ENCODE measurements at places on chromosomes 12 and 14.

DNA sequence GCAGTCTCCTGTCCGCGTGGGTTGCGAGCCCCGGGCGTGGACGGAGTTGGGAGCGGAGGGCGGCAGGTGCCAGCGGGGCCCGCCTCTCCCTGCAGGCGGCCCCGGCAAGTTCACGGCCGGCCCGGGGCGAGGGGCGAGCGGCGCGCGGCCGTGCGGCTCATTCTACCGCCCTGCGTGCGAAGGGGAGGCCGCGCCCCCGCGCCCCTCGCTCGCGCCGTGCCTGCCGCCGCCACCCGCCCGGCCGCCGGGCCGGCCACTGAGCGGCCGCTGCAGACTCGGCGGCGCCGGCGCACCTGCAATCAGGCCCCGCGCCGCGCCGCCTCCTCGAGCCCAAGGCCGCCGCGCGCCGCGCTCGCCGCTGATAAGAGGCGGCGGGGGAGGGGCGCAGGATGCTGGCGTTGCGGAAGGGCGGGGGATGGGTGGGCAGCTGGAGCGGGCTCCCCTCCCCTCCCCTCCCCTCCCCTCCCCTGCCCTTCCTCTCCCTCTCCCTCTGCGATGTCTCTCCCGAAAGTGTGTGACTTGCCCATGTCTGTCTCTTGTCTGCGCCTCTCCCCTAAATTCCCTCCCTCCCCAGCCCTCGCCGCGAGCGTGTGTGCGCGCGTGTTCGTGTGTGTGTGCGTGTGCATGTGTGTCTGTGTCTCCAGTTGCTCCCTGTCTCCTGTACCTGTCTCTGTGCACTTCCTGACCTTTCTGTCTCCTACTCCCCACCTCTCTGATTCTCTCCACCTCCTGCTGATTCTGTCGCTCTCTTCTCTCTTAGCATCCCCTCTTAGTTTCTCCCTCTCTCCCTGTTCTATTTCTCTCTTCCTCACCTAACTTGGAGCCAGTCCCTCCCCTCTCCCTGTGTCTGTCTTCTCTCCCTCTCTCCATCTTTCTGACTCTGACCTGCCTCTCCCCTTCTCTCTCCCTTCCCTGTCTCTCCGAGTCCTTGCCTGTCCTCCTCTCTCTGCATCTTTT, 768.1 kb upstream of the TBX3 start:
- no peak for DNase-seq

DNA sequence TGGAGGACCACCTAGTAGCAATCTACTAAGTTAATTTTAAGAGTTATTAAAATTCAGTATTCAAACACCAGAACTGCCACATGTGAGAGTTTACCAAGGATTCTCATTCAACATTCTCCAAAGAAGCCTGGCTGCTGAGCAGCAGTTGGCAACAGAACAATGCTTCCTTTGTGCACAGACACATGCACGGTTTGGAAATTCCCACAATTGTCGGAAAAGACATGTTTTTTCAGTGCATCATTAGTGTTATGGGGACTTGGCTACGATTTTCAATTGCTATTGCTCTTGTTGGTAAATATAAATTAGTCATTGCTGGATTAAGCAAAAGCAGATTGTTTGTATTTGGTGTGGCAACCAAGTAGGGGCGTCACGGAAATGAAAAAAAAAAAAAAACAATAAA, 22.2 kb downstream of the ST8SIA1 start:
- no peak for DNase-seq

DNA sequence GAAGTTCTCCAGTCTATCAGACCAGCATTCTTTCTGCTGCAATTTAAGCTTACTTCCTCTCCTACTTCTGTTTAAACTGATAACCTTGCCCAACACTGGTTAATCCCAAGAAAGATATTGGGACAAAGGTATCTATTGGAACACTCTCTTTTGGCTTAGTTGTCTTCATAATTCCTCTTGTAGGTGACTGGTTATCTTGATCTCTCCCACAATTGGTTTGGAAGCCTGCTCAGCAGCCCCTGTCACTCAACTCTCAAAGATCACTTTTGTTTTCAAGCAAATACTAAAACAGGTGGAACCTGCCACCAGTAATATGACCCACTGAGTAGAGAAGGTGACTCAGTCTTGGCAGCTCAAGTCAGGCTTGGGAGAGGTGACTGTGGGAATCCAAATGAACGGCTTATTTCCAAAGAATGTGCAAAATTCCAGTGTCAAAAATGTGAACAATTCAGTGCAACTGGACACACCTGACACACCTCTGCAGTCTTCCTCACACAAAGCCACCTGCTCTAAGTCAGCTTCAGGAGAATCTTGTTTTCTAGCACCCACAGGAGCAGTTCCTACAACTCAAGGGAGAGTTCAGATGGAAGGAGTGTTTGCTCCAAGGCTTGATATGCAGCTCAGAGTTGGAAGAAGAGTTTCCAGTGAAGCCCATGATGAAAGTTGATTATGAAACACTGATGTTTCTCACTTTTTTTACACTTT, 83.2 kb upstream of the SLC38A2 start:
- no peak for DNase-seq

DNA sequence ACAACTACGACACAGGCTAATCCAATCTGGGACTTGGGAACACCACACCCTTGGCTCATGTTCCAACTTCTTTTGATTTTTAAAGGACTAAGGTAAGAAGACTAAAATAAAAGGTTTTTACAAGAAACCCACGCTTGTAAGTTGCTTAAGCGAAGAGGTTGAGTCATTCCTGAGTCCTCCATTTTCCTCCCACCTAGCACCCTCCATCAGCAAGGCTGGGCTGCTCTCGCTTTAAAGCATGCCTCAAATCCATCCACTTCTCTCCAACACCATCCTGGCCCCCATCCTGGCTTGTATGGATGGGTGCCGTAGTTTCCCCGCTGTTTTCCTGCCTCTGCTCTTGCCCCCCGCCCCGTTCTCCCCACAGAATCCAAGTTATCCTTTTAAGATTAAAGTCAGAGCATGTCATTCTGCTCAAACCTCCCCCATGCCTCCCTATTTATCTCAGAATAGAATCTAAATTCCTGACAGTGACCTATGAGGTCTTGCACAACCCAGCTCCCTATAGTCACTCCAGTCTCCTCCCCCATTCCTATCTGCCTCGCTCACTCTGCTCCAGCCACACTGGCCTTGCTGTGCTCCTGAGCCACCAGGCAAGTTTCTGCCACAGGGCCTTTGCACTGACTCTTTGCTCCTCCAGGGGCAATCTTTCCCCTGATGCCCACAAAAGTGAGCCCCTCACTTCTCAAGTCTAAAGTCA, 34.5 kb downstream of the SCARB1 start:
- DNase-seq: peak; percentile 90

DNA sequence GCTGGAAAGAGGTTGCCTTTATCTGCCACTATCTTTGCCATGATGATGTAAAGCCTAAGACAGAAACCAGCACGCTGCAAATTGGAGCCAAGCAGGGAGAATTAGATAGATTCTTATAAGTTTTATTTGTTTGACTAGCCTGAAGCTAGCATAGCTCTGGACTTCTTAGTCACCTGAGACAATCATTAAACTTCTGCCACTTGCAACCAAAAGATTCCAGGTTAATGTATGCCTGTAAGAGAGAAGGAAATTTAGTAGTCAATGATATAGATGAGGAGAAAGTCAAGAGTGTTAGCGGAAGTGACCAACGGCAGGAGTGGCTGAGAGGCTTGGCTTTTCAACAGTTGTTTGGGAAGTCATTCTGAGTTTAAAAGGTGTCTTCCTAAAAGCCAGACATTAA, 1106.6 kb downstream of the VRK1 start:
- no peak for DNase-seq

DNA sequence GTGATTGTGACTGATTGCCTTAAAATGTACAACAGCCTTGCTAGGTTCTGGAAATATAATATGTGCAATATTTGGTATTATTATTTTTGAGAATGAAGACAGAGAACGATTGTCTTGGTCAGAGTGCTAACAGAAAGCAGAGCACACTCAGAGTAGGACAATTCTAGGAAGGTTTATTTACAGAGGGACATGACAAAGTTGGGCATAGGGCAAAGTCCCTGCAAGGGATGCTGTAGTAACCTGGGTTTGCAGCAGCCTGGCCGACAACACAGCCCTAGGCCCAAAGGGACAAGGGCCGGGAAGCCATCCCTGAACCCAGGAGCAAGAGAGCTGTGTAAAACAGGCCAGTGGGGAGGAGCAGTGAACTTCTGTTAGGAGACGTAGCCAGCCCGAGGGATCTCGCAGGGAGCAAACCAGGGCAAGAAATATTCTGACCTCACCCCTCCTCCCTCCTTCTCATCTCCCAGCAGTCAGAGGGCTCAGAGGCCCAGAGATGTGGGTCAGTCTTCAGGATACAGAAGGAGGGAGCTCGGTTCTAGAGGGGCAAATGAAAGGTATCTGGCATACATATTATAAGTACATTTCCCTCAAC, 51.0 kb upstream of the FERMT2 start:
- DNase-seq: no peak

GRCh38 chr14:82080370-82080769, 546.7 kb upstream of the SEL1L start:
- no peak for DNase-seq

GRCh38 chr12:116138364-116138763, 139.1 kb downstream of the MED13L start:
- DNase-seq: no peak

DNA sequence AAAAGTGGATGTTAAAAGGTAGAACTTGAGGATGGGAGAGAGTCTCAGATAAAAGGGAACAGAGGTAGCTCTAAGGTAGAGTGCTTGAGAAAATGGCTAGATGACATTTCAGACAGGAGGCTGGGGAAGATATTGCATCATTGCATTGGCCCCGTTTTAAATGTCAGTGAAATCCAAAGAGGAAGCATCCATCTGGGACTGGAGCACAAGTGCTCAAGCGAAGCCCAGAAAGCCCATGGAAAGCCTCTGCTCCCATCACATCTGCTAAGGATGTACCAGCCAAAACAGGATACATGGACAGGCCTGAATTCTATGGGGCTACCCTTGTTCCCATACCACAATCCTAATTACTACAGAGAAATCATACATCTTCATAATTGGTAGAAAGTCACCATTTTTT, 581.5 kb upstream of the TMEM132C start:
- DNase-seq: no peak

DNA sequence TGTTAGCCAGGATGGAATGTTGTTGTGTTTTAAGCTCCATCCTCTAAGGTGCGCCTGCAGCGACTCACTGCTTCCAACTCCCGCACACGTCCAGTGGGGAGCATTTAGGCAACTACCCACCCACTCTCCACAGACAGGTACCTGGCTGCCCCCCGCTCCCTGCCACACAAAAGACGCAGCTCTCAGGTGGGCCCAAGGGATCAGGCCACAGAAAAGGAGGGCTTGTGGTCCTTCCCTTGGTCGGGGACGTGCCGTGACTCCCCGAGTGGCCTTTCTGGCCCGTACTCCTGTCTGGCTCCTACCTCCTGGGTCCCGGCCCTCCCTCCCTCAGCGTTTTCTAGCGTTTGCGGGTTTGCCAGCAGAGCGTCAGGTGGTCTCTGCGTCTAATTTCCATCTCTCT, 16.2 kb downstream of the TEDC1 start:
- DNase-seq: no peak

DNA sequence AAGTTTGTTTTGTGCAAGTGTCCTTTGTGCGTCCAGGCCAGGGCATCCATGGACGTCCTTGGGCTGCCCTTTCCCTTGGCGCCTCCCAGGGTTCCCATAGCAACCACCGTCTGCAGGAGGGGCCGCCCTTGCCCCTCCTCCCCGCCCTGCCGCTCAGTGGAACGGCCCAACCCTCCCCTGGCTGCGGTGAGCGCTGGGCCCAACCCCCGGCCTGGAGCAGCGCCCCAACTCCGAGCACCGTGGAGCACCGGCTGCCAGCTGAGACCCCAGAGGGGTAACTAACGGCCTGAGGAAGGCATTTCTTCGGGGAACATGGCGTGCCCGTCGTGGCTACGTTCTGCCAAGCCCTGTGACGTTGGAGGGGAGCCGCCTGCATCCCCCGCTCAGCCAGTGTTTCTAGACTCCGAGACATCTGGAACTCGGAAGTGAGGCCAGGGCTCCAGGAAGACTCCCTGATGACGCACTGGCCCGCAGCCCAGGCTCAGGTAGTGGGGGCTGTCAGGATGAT, 5.3 kb upstream of the ACACB start:
- DNase-seq: no peak

DNA sequence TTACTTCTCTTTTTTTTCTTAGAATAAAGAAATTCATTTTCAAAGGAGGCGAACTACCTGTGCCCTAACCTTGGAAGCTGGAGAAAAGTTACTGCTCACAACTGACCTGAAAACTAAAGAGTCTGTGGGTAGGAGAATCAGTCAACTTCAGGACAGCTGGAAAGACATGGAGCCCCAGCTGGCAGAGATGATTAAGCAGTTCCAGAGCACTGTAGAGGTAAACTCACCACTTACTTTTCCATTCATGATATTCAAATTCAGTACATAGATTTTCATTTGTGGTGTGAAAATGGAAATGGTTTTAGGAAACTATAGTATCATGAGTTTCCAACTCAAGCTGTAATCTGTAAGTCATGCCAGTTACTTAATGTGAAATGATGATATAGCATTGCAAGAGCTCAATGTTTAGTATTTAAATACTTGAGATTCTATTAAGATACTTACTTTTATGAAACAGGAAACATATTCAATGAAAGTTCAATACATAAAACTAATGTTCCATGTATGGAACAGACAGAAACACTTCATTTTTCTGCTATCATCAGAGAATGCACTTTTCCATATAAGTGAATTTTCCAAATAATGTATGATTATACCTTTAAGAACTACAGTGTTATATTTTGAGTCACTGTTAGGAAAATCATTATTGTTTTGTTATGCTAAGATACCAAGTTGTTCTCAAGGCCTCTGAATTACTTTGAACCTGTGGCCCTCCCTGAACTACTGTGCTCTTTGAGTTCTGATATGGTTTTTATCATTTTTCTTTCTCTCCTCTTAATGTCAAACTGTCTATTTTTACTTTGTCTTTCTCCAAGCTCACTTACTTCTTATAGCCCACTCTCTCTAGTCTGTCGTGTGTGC, 119.0 kb downstream of the ESR2 start:
- no peak for DNase-seq

- DNase-seq: peak; percentile 36
These were observed 1772.0 kb upstream of the FLRT2 start for GRCh38 chr14:83757916-83758315.

GRCh38 chr14:98909251-98909944, 362.6 kb downstream of the BCL11B start:
- DNase-seq: peak; percentile 17

DNA sequence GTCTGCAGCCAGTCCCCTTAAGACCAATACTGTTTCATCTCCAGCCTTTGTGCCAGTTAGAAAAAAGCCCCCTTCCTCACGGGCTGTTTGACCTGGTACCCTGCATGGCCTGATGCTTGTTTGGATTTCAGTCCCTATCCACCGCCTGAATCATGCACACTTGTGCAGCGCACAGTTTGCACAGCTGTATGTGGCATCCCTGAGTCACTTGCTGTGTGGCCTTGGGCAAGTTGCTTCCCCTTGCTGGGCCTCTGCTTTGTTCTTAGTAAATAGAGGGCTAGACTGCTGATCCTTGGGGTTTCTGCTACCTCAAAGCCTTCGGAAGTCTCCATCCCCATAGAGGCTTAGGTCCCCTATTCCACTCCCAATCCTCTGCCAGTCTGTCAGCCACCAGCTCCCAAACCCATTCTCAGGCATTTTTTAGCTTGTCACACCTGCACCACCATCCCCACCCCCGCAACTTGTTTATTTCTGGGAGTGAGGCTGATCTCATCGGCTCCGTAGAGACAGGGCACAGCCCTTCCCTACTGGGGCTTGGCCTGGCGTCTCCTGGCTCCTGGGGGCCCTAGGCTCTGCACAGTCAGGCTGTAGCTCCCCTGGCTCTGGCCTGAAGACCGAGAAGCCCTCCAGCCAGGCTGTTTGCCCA, 8.8 kb downstream of the KRT80 start:
- DNase-seq: no peak

All from non-pigmented ciliary epithelial cell (primary cell).